Esophagus squamous epithelium (tissue), 5 donors: ENCODE measurements at places on chromosomes 3 and 15.

GRCh38 chr15:71656425-71656824, 153.9 kb upstream of the NR2E3 start:
- DNase-seq, result no peak

- no peak for DNase-seq
Observed at GRCh38 chr15:47822048-47822447, 104.7 kb downstream of the SEMA6D start.

DNA sequence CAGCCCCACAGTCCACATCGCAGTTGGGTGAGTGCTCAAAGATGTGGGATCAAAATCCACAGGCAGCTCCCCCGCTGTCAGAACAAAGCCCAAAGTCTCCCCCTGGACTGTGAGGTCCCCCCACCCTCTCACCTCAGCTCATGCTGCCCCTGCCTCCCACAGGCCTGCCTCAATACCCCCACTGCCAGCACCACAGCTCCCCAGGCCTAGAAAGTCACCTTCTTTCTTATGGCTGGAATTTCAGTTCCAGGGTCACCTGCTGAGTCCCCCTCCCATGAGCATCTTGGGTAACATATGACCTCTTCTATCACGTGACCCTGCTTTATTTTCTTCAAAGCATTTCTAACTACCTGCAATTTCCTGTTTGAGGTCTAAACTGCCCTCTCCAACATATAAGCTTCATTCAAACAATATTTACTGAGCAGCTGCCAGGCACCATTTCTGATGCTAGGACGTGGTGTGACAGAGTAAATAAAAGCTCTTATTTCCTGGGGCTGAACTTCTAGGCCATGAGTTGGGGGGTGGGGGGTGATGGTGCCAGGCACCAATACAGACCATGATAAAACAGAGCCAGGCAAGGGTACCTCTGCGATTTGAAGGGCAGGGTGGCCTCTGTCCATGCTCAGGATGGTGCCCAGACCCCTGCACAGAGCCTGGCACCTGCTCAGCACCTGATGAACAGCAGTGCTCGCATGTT, 2.4 kb upstream of the TMEM89 start:
- no peak for DNase-seq

GRCh38 chr3:73674280-73674679, 49.5 kb upstream of the PDZRN3 start:
- no peak for DNase-seq

DNA sequence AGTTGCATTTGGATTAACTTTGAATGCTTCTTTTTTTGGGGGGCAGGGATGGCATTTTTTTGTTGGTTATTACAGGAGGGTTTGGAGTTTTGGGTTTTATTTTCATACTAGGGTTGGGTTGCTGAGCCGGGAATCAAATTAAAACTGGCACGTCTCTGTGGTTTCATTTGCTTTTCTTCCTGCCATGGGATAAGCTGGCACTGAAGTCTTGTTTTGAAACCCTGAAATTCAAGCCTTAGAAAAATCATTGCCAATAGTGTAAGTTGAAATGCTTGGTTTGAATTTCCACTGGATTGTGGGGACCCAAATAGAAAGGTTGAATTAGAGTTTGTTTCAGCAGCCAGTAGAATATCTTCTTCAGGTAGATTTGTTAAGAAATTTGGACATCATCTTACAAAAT, 193.1 kb upstream of the DCBLD2 start:
- DNase-seq, result no peak

DNA sequence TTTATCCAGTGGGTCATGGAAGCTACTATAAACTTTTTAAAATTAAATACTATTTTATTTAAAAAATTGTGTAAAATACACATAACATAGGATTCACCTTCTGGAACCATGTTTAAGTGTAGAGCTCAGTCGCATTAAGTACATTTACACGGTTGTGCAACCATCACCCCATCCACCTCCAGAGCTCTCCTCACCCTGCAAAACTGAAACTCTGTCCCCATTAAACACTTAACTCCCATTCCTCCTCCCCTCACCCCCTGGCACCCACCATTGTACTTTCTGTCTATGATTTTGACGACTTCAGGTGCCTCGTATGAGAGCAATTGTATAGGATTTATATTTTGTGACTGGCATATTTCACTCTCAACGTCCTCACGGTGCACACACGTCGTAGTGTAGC, 70.7 kb downstream of the APBA2 start:
- no peak for DNase-seq

DNA sequence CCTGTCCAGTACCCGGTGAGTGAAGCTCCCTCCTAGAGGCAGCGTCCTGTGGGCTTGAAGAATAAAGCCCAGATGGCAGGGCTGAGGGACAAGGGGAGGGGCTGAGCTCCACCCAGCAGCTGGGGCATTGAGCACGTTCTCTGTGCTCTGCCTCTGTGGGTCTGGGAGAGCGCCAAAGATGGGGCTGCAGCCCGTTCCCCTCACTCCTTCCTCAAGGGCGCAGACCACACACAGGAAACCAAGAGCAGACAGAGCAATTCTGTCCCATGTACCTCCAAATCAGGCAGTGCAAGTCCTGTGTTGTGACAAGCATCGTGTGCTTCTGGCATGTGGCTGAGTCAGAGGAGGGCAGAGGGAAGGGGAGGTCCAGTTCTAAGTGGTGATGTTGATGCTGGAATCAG, 15.7 kb upstream of the KIF23 start:
- DNase-seq, result no peak

DNA sequence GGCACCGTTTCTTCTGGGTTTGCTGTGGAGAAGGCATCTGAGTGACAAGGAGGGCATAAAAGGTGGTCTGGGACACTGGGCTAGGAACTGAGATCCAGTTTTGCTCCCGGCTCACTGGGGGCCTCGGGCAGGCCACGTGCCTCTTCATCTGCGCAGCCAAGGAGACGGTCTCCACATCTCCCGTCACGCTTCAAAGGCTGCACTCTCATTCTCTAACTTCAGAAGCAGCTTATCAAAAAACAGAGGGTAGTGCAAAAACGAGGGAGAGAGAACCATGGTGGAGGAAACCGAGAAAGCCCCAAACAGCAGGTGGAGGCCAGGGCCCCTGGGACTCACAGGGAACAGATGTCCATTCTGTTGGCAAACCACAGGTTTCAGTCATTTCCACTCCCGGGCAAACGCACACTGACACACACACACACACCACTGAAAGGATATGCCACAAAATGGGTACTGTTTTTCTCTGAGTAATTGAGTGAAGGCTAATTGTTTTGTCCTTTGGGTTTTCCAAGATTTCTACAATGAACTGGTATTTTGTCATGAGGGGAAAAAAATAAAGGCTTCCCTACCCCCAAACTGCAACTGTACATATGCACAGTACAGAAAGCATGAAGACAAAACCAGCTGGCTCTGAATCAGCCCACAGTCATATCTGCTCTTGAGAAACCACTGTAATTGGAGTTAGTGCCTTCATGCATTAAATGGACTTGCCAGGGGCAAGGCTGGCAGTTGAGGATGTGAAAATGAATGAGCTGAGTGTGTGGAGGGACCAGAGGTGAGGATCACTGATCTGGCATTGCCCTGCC, 71.9 kb downstream of the MGLL start:
- no peak for DNase-seq

GRCh38 chr3:105907777-105908176, 39.0 kb upstream of the CBLB start:
- no peak for DNase-seq

DNA sequence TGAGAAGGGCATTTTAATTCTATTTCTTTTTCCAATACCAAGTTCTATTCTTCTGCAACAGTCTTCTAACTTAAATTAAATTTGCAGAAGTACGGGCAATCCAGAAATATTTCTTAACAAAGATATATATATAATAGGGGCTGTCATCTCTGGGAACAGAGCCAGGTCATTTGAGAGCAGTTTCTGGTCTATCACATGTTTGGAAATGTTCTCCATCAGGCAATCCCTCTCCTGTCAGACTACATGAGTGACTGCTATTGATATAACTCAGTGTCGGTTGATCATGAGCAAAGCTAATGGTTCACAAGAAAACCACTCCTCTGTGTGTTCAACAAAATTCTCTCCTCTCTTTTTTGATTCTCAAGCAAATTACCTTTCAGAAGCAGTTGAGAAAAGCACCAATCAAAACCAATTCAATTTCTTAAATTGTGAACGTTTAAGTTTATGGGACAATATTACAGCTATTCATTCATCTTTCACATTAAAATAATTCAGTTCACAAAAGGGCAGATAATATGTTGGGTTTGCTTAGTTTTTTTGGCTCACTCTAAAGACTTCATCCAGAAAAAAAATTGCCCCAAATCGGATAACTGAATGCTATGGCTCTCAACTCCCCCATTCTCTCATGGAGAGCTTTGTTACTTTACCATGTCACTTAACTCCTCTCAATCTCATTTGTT, 152.9 kb upstream of the TGFBR2 start:
- DNase-seq, result no peak

DNA sequence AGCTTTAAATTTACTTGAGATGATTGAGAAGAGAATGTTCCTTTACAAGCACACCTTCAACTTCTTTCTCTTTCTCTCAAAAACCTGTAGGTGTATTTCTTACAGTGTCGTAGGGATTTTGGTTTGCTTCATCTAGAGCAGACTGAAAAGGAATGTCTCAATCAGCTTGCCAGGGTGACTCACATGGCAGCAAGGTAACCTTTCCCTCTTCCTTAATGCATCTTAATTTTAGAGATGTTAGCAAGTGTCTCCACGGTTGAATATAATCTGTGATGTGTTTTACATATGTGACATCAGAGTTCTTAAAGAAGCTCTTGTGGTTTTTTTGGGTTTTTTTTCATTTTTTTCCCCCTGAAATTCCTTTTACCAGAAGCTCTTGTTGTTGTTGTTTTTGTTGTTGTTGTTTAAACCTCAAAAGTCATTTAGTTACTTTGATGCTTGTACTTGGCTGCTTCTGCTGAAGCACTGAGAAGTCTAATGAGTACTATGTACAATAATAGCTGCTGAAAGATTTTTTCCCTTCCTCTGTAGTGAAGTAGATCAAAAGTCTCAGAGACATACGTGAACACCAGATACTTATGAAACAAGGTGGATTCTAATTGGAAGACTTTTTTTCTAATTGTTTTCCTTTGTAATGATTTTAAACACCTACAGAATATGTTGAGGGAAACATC, 83.1 kb downstream of the RETNLB start:
- DNase-seq, result no peak

DNA sequence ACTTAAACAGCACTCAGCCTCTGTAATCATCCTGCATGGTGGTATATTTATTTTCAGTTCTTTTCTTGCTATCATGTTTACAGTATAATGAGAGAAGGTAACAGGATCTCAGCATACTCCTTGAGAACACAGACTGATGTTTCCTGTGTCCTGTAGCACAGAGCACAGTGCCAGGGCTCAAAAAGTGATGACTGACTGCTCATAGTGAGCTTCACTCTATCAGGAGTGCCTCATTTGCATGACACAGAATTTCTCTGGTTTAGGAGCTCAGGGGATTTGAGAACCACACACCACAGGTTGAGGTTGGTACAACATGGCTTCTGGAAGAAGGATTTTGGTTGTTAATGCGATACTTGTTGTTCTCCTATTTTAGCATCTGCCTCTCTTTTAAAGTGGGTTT, 68.5 kb upstream of the SLC2A2 start:
- no peak for DNase-seq

GRCh38 chr3:151011427-151011826, 38.9 kb upstream of the CLRN1 start:
- DNase-seq, result no peak
